ENCODE measurements at places on chromosomes 7 and 10.

DNA sequence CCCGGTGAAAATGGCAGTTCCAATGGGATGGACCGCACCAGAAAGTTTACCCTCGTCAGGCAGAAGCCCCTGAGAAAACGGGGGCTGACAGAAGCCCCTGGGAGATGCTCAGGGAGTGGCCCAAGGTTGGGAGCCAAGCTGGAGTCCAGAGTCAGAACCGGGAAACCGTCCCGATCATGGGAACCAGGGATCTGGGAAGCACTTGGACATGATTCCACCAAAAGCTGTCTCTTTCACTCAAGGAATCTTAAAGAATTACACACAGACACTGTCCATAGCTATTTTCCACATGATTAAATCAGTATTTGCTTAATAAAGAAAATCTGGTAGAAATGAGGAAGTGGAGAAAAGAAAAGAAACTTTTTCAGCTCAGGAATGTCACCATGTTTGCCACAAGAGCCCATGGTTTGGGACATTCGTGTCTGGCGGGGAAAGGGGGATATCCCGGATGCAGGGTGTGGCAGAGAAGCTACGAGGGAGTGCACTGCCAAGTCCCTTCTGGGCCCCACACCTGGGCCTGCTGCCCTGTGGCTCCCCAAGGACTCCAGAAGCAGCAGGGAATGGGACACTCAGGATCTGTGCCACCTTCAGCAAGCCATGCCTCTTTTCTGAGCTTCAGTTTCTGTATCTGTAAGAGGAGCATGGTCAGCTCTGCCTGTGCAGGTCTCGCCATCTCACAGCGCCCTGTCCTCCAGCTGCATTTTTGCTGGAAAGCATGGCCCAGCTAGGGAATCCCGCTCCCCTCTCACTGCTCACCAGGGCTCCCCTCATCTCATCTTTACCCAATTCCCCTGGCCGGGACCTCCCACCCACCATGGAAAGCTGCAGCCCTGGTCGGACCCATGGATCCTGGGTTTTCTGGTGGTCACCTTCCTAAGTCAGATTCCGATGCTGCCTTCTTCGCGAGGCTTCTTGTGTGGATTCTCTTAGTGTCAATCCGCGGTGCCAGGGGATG, 225.1 kb upstream of the GRB10 start:
- no peak for DNase-seq

DNA sequence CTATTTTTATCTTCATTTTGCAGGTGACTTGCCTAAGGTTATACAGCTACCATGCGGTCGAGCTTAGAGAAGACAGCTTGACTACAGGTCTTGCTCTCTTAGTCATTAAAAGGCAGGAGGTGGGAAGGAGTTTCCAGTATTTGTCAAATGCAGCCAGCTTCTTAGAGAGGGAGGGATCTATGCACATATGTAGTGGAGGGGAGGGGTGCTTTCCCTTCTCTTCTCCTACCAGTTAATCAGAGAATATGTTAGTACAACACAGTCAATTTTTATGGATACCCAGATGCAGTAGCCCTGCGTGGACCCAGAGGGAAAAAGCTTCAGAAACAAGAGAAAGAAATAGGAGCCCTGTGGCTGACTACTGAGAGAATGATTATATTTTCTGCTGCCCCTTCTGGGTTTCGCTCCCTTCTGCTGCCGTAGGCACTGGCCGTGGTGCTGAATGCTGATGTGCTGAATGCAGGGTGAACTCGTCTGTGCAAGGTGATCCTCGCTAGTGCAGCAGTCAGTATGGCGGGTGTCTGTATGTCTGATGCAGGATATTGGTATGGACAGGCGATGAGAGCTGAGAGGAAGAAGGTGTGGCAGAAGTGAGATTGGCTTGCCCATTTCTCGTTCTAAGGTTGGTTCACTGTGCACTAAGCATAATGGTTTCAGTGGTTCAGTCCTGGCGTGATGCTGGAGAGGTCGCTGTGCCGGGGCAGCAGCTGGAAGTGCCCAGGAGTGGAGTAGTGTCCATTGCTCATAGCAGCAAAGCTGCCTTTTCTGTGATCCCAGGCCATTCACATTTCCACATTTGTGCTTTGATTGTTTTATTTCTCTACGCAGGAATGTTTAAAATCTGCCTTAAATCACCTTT, 189.2 kb upstream of the PODXL start:
- DNase-seq: no peak

- no peak for DNase-seq
Measured at GRCh38 chr7:135774284-135774683, 25.7 kb upstream of the FAM180A start.

DNA sequence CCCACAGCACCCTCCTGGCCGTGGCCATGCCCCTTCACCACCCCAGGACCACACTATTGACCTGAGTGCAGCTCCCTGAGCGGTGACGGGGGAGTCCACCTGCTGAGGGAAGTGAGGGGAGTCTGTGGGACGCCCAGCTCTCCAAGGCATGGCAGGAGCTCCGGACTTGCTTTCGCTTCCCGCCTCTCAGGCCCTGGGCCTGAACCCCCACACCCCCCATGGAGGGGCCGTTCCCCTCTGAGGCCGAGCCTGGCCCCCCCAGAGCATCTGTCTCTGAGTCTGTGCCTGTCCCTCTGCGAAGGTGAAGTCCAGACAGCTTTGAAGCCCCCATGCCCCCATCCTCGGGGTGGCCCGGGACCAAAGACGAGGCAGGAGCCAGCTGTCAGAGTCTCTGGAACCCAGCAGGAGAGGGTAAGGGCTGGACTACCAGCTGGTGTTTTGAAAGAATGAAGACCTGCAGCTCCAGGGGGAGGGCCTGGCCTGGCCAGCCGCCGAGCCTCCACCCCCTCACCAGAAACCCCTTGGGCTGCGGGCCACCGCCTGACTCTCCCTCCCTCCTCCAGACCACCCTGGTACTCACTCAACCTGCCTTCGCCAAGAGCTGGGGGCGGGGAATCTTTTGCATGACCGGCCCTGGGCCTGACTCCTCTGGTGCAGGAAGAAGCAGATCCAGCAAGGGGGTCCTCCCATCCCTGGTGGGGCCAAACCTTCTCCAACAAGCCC, 114.0 kb downstream of the PDGFA start:
- DNase-seq: peak; percentile 51

GRCh38 chr7:85130702-85131101, 56.2 kb downstream of the SEMA3D start:
- no peak for DNase-seq

DNA sequence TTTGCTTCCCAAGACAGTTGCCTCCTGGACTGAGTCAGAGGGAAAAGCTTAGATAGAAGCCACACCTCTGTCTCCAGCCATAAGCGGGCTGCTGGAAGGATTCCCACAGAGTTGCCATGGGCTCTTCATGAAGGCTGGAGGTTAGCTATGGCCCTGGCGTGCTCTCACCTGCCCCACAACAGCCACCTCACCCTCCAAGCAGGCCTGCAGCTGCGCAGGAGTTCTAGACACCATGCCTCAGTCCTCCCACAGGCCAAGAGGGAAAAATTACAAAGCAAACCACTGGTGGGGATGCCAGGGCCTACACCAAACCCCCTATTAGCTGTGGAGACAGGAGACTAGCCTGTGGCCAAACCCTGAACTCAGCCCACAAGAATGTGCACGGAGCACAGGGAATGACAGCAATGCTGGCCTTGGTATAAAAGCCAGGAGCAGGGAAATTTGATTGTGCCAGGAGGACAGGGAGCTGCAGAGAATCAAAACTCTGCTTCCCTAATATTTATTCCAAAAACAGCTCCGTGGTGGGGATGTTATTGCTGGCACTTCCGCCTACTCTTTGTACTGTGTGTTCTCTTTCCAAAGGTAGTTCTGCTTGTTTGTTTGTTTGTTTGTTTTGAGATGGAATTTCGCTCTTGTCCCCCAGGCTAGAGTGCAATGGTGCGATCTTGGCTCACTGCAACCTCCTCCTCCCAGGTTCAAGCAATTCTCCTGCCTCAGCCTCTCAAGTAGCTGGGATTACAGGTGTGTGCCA, 60.3 kb upstream of the STK17A start:
- DNase-seq: no peak

DNA sequence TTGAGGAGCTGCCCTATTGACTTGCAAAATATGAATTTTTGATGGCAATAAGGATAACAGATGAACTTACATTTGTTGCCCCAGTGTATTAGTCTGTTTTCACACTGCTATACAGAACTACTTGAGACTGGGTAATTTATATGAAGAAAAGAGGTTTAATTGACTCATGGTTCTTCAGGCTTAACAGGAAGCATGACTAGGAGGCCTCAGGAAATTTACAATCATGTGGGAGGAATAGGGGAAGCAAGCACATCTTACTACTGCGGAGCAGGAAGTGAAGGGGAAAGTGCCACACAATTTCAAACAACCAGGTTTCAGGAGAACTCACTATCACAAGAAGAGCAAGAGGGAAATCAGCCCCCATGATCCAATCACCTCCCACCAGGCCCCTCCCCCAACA, 57.9 kb downstream of the ZNF22 start:
- no peak for DNase-seq

DNA sequence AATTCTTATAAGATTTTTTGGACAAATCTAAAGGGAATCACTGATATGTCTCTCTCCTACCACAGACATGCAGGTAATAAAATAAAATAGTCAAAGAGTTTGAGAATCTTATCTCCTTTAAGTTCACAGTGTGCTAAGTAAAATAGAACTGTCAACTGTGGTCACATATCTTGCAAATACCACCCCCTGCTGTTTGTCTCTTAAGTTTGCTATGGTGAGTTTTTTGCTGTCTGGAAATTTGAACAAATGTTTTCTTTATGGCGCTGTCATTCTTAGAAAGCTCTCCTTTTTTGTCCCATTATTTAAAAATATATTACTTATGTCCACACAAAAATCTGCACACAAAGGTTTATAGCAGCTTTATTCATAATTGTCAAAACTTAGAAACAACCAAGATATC, 19.6 kb downstream of the GIMAP5 start:
- DNase-seq: no peak

- DNase-seq: no peak
Measured at GRCh38 chr10:12156367-12157123, 27.1 kb downstream of the SEC61A2 start.

- no peak for DNase-seq
Measured at GRCh38 chr7:20089431-20089830, 127.8 kb downstream of the MACC1 start.

DNA sequence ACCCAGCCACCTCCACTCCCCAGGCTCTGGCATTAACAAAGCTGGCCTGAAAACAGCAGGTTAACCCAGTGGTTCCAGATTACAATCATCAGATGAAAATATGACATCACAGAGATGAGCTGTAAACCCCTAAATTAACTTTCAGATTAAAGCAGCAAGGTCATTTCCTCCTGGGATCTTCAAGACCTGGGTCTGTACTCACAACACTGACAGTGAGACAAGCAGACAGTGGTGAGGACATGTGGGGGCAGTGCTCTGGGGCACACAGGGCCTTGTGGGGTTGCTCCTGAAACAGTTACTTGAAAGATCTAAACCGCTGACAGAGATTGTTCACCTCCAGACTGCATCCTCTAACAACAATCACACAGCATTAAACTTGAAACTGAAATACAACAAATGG, 134.1 kb downstream of the ZNF438 start:
- no peak for DNase-seq

- no peak for DNase-seq
Measured at GRCh38 chr7:81207801-81208200, 288.9 kb upstream of the SEMA3C start.

- DNase-seq: no peak
Measured at GRCh38 chr7:41385996-41386395, 316.9 kb downstream of the INHBA start.

GRCh38 chr7:14687777-14688176, 214.8 kb downstream of the DGKB start:
- peak; percentile 13 for DNase-seq

GRCh38 chr10:126570621-126571602, 99.6 kb downstream of the C10orf90 start:
- no peak for DNase-seq

- no peak for DNase-seq
Measured at GRCh38 chr7:85471307-85471706, 284.5 kb upstream of the SEMA3D start.

GRCh38 chr7:45070254-45070642, 18.5 kb downstream of the NACAD start:
- DNase-seq: no peak

- DNase-seq: peak; percentile 79
Measured at GRCh38 chr10:98309366-98310355, 41.7 kb upstream of the LOXL4 start.

DNA sequence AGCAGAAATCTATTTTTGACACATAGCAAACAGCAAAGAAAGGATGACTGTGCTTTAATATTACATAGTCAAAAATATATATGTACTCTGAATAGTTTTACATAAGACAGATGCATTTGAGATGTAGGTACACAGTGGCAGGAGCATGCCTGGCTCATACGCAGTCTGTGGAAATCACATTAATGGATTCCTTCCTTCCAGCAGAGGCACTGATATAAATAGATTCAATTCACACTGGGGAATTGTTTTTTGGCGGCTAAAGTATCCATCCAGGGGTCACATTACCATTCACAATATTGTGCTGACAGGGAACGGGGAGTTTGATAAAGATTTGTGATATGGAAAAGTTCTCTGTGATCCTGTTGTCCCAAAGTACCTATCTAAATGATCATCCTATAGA, 72.5 kb upstream of the AGR3 start:
- no peak for DNase-seq

GRCh38 chr7:2120251-2120660, 112.5 kb downstream of the MAD1L1 start:
- DNase-seq: no peak

- DNase-seq: no peak
Measured at GRCh38 chr7:36204929-36205635, 52.0 kb downstream of the EEPD1 start.

GRCh38 chr10:23694446-23694920, 255.6 kb downstream of the OTUD1 start:
- DNase-seq: peak; percentile 98

DNA sequence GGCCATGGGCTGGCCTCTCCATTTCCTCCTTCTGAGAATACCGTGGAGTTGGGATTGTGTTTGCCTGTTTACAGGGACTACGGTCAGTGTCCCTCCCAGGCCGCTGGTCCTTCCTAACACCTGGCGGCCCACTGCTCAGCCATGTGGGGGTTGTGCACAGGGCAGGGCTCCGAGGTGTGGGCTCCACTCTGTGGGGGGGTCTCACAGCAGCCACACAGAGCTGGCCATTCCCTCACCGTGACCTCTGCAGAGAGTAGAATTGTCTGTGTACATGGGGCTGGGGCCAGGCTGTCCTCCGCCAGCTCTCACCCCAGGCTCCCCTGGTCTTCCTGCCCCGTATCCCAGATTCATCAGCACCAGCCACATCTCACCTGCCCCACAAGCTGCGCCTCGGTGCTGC, 60.1 kb downstream of the PTPRN2 start:
- DNase-seq: no peak

GRCh38 chr10:64648915-64649314, 1127.7 kb downstream of the REEP3 start:
- DNase-seq: no peak

- DNase-seq: no peak
Measured at GRCh38 chr7:120344276-120344675, 71.3 kb downstream of the KCND2 start.

Measured in right kidney (tissue), 9 donors.